ENCODE measurements at places on chromosomes 1 and 21. TPM values are rescaled to one million over a fixed set of nuclear protein-coding genes. Genes with fewer than 3 reads are reported as not detected.
A peak's percentile ranks its signal among the peaks of the same experiment; 100 is the strongest.

The DNASE2B gene
- total RNA-seq, result 21.7 TPM

The MRPL39 gene
- total RNA-seq, result 19.9 TPM

DNA sequence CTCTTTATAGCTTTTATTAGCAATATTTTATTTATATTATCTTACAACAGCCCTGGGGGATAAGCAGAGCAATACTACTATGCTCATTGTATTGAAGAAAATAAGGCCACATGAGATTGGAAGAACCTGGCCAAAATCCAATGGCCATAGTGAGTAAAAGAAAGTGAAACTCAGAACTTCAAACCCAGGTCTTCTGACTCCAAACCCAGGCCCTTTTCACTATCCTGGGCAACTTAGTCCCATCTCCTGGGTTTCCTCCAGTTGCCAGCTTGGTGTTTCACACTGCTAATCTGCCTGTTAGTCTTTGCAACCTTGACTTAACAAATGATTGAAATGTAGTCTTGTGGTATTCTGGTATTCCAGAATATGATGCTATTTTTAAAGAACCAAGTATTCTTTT lies 22.4 kb upstream of the EXO1 start:
- no peak for DNase-seq

- DNase-seq, result no peak
Measured at GRCh38 chr1:176164014-176164678, 42.9 kb downstream of the COP1 start.

DNA sequence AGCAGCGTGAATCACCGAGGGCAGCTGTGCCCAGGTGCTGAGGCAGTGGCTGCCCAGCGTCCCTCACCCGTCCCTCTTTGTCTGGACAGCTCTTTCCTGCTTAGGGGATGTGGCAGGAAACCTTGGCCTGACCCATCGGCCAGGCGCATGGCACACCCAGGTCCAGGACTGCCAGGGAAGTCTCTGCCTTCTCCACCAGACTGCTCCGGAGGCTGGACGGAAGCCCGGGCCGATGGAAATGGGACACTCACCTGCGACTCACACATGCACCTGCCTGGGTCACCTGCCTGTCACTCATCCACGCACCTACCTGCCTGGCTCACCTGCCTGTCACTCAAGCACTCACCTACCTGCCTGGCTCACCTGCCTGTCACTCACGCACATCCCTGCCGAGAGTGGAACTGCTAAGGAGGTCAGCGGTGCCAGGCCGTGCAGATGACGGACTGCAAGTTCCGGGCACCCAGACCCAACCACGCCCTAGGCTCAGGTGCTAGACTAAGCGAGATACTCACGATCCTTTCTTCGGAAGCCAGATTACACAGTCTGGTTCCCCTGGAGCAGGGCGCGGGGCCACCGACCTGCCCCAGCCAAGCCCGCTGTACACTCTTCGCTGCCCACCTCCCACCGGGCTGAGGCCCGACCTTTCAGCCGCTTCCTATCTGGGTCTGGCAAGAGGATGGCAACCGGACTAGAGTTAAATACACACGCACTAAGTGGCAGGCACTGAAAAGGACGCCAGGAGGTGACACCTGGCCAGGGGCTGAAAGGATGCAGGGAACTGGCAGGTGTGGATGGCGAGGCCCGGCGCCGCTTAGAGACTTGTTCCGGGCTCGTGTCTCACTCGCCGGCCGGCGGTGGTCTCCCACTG lies 1.1 kb downstream of the UBE2J2 start:
- peak; percentile 75 for DNase-seq

GRCh38 chr21:38599381-38599975 lies 101.2 kb upstream of the ERG start:
- no peak for DNase-seq

DNA sequence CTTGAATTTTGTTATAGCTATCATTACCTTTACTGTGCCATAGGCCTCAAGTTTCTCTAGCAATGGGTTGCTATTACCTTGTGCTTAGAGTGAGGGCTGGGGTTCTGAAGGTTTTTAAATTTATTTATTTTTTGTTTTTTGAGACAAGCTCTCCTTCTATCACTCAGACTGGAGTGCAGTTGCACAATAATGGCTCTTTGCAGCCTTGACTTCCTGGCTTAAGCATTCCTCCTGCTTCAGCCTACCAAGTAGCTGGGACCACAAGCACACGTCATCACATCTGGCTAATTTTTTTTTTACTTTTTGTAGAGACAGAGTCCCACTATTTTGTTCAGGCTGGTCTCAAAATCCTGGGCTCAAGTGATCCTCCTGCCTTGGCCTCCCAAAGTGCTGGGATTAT lies 41.5 kb downstream of the SNX27 start:
- no peak for DNase-seq
